ENCODE measurements at places on chromosomes 5 and 9. TPM values are rescaled to one million over a fixed set of nuclear protein-coding genes. Genes with fewer than 3 reads are reported as not detected.
A peak's percentile ranks its signal among the peaks of the same experiment; 100 is the strongest.

DNA sequence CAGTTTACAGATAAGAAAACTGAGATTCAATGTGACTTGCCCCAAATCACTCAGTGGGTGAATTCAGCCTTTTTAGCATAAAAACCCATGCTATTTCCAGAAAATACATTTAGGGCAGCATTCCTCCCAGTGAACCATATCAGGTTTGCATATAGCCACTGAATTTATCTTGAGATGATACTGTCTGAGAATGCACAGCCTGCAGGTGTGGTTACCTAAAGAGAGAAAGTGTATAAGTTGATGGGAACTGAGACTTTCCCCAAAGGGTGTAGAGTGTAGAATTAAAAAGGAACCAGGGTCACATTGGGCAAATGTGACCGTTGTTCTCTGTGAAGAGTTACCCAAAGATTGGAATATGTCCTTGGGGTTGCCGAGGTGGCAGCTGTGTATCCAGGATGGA lies 100.0 kb upstream of the PIK3R1 start:
- no peaks in the 10 kb centered on the region for H3K36me3 ChIP-seq
- H3K4me3 ChIP-seq = no peak overlapping the region
- DNase-seq = no peak
- H3K4me1 ChIP-seq = peaks cover 2% of the 10 kb centered on the region
- no peaks in the 10 kb centered on the region for H3K27me3 ChIP-seq

- no peak for DNase-seq
- H3K36me3 ChIP-seq = no peaks in the 10 kb centered on the region
- no peak overlapping the region for H3K27ac ChIP-seq
- H3K27me3 ChIP-seq = peaks cover 8% of the 10 kb centered on the region
Measured at GRCh38 chr9:125431741-125432271, 170.2 kb downstream of the GAPVD1 start.

Gene TPPP
- 0.05 TPM for total RNA-seq

GRCh38 chr5:56574778-56575177 lies 240.6 kb upstream of the MAP3K1 start:
- H3K4me1 ChIP-seq = no peaks in the 10 kb centered on the region
- peaks cover 3% of the 10 kb centered on the region for H3K27me3 ChIP-seq
- H3K4me3 ChIP-seq = no peak overlapping the region
- no peaks in the 10 kb centered on the region for H3K36me3 ChIP-seq
- DNase-seq = no peak

- H3K27me3 ChIP-seq = peaks cover 9% of the 10 kb centered on the region
- peaks cover 4% of the 10 kb centered on the region for H3K4me1 ChIP-seq
- peak overlapping the region; percentile 19 for H3K4me3 ChIP-seq
- H3K36me3 ChIP-seq = no peaks in the 10 kb centered on the region
Measured at GRCh38 chr9:137602661-137603060, 2.8 kb upstream of the ARRDC1 start.

GRCh38 chr9:96382839-96383164 lies 709 bp downstream of the SLC35D2 start:
- peak overlapping the region; percentile 92 for H3K4me3 ChIP-seq
- H3K36me3 ChIP-seq = no peaks in the 10 kb centered on the region

- no peak for DNase-seq
- H3K4me3 ChIP-seq = no peak overlapping the region
- no peak overlapping the region for H3K27ac ChIP-seq
- H3K4me1 ChIP-seq = no peaks in the 10 kb centered on the region
Measured at GRCh38 chr5:135890296-135890695, 5.3 kb downstream of the IL9 start.

- no peak overlapping the region for H3K4me3 ChIP-seq
- peaks cover 31% of the 10 kb centered on the region for H3K4me1 ChIP-seq
Measured at GRCh38 chr9:125655691-125656410, 51.2 kb downstream of the MAPKAP1 start.

GRCh38 chr5:108101130-108101529 lies 280.8 kb downstream of the FBXL17 start:
- peaks cover 1% of the 10 kb centered on the region for H3K27me3 ChIP-seq
- no peak overlapping the region for H3K27ac ChIP-seq

Gene DMAC1
- total RNA-seq = 48.4 TPM

GRCh38 chr9:129655154-129655553 lies 10.3 kb upstream of the PRRX2 start:
- no peaks in the 10 kb centered on the region for H3K36me3 ChIP-seq
- H3K27me3 ChIP-seq = peaks cover 2% of the 10 kb centered on the region
- H3K4me3 ChIP-seq = no peak overlapping the region
- H3K27ac ChIP-seq = no peak overlapping the region
- peaks cover 6% of the 10 kb centered on the region for H3K4me1 ChIP-seq

GRCh38 chr5:177430972-177431316 lies 4.5 kb downstream of the GRK6 start:
- no peak overlapping the region for H3K4me3 ChIP-seq
- peaks cover 3% of the 10 kb centered on the region for H3K36me3 ChIP-seq
- H3K4me1 ChIP-seq = peaks cover 11% of the 10 kb centered on the region
- H3K27me3 ChIP-seq = peaks cover 13% of the 10 kb centered on the region

Gene GFPT2
- total RNA-seq = 10.1 TPM

Gene PCDHA12
- 9.7 TPM for total RNA-seq

Gene POLR3G
- total RNA-seq = 5.9 TPM

- peaks cover 8% of the 10 kb centered on the region for H3K36me3 ChIP-seq
- peaks cover 4% of the 10 kb centered on the region for H3K4me1 ChIP-seq
- H3K27ac ChIP-seq = no peak overlapping the region
- H3K4me3 ChIP-seq = no peak overlapping the region
- DNase-seq = no peak
Measured at GRCh38 chr5:34541067-34541466, 115.1 kb upstream of the RAI14 start.

Data from endothelial cell (in vitro differentiated cells).